ENCODE measurements at places on chromosomes 6 and 20.

DNA sequence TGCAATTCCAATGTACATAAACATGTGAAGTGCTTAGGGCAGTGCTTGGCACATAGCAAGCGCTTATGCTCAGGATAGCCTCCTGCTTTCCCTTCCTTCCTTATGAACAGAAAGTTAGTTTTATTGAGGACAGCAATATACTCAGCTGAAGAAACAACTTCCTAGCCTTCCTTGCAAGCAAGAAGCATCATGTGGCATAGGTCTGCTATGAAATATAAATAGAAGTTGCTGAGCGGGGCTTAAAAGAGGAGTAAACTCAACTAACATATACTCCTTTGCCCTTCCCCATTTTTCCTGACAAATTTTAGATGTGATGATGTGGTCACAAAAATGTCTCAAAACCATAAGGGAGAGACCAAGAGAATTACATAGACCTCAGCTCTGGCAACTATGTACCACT, 98.9 kb downstream of the KIF16B start:
- no peak for DNase-seq

GRCh38 chr6:21593927-21594415, 420 bp downstream of the SOX4 start:
- no peak for DNase-seq

DNA sequence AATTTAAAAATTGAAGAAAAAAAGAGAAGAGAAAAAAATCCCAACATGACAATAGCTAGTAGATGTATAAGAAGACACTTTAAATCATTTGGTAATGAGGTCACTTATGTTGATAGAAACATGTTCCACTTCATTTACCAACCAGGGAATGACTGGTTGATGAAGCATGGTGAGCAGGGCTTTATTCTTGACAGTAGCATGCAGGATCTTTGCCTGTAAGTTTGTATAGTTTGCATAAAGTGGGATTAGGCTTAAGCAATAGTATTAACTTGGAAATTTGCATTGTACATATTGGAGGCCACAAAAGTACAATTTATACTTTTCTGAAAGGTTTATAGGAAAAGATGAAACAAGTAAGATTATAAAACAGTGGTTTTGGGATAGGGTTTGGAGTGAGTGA, 67.0 kb downstream of the NOX3 start:
- DNase-seq = no peak

- no peak for DNase-seq
Observed at GRCh38 chr6:46058951-46059350, 43.3 kb upstream of the CLIC5 start.

DNA sequence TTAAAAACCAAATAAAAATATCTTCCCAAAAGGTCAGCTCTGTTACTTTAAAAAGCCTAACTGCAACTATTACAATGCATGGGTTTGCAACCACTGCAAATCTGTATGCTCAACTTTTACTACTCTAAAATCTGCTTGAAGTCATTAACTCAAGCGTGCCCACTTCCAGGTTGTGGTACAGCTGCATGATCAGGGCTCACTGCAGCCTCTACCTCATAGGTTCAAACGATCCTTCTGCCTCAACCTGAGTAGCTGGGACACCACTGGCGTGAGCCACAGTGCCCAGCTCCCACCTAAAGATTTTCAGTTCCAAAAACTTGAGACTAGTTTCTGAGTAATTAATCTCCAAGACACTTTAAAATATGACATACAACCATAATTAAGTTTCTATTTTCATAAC, 8.2 kb downstream of the DIDO1 start:
- no peak for DNase-seq

GRCh38 chr6:166046226-166046625, 121.4 kb downstream of the TBXT start:
- no peak for DNase-seq
